ENCODE measurements at places on chromosomes 1 and 21. TPM values are rescaled to one million over a fixed set of nuclear protein-coding genes. Genes with fewer than 3 reads are reported as not detected.

GRCh38 chr1:202648605-202649226 is 61.5 kb downstream of the SYT2 start:
- H3K4me3 ChIP-seq: no peak overlapping the region
- H3K4me1 ChIP-seq: no peaks in the 10 kb centered on the region
- no peaks in the 10 kb centered on the region for H3K36me3 ChIP-seq
- H3K27ac ChIP-seq: no peak overlapping the region
- H3K27me3 ChIP-seq: peaks cover 100% of the 10 kb centered on the region
- no peak for DNase-seq

GRCh38 chr1:7636795-7637526 is 134.1 kb upstream of the VAMP3 start:
- no peak overlapping the region for H3K27ac ChIP-seq
- H3K36me3 ChIP-seq: no peaks in the 10 kb centered on the region
- DNase-seq: no peak
- H3K27me3 ChIP-seq: peaks cover 24% of the 10 kb centered on the region
- no peak overlapping the region for H3K4me3 ChIP-seq

The KPRP gene
- total RNA-seq: 0.25 TPM

The SLAMF8 gene
- total RNA-seq: not detected

The CHODL gene
- not detected for total RNA-seq

GRCh38 chr1:62841587-62842169 is 57.7 kb downstream of the ATG4C start:
- H3K4me1 ChIP-seq: no peaks in the 10 kb centered on the region
- no peaks in the 10 kb centered on the region for H3K27me3 ChIP-seq
- DNase-seq: peak; percentile 69
- H3K27ac ChIP-seq: no peak overlapping the region

- peak overlapping the region; percentile 94 for H3K4me3 ChIP-seq
- H3K36me3 ChIP-seq: peaks cover 15% of the 10 kb centered on the region
- H3K27me3 ChIP-seq: no peaks in the 10 kb centered on the region
- H3K27ac ChIP-seq: peak overlapping the region; percentile 94
These were observed 666 bp downstream of the PAFAH2 start for GRCh38 chr1:25996966-25997827.

DNA sequence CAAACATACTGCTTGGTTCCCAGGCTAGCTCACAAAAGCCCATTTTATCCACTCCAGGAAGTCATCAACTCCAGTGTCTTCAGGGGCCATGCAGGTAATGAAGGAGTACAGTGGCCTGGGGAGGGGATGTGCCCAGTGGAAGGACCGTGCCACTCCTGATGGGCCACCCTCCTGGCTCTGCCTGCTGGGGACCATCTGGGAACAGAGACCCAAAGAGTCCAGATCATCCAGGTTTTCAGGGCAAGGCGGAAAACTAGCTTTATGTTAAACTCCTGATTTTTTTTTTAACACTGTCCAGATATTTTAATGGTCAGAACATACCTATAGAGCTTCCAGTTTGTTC is 75.6 kb downstream of the CD46 start:
- H3K4me3 ChIP-seq: no peak overlapping the region
- H3K27me3 ChIP-seq: no peaks in the 10 kb centered on the region
- peaks cover 84% of the 10 kb centered on the region for H3K4me1 ChIP-seq
- peak overlapping the region; percentile 96 for H3K27ac ChIP-seq

DNA sequence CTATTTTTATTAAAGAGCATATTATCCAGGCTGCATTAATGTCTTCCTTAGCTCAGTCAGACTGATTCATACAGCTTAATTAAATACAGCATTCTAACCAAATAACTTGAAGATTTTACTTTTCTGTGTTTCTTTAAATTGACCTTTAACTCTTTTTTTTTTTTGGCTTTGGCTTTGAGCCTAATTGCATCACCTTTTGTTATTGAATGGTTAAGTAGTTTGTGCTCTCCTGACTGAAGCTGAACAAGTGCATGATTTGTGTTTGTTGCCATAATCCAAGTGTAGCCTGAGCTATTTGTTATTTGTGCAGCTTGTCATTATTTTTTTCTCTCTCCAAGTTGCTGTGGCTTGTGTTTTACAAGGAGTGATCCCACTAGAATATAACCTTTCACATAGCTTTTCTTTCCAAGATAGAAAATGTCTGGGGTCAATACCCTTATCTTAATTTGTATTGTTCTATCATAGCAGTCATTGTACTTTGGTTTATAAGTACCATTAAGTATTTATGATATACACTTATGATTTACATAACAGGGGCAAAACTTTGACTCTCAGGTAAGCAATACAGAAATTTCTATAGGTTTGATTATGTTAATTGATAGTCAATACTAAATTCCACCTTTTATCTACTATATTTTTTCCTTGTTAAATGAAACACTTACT is 31.6 kb downstream of the CDC14A start:
- H3K4me1 ChIP-seq: no peaks in the 10 kb centered on the region
- no peaks in the 10 kb centered on the region for H3K27me3 ChIP-seq
- H3K4me3 ChIP-seq: no peak overlapping the region
- peak; percentile 5 for DNase-seq
- H3K36me3 ChIP-seq: no peaks in the 10 kb centered on the region

- H3K36me3 ChIP-seq: no peaks in the 10 kb centered on the region
- H3K27me3 ChIP-seq: no peaks in the 10 kb centered on the region
- peaks cover 44% of the 10 kb centered on the region for H3K4me1 ChIP-seq
- H3K27ac ChIP-seq: no peak overlapping the region
These were observed 3.6 kb upstream of the CRABP2 start for GRCh38 chr1:156709031-156709430.

The CLDN19 gene
- not detected for total RNA-seq

The TMEM51 gene
- total RNA-seq: 6.4 TPM

DNA sequence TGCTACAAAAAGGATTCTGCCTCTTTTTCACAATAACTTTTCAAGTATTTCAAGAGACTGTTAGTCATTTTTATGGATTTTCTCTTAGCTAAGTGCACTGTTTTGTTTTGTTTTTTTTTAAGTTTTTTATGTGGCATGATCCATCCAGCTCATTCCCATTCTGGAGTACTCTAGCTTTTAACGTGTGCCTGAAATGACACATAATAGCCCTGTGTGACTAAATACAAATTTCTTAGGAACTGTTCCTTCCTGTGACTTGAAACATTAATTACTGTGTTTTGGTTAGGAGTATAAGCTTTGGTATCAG is 143.9 kb downstream of the HS2ST1 start:
- no peak for DNase-seq
- H3K36me3 ChIP-seq: peaks cover 6% of the 10 kb centered on the region
- no peak overlapping the region for H3K27ac ChIP-seq
- H3K4me1 ChIP-seq: peaks cover 14% of the 10 kb centered on the region
- no peak overlapping the region for H3K4me3 ChIP-seq

The C1orf226 gene
- total RNA-seq: 3.1 TPM

The LAMB3 gene
- total RNA-seq: 1,572 TPM

GRCh38 chr1:237171454-237172117 is 129.6 kb downstream of the RYR2 start:
- H3K4me1 ChIP-seq: peaks cover 5% of the 10 kb centered on the region
- H3K27me3 ChIP-seq: peaks cover 50% of the 10 kb centered on the region
- no peaks in the 10 kb centered on the region for H3K36me3 ChIP-seq
- no peak overlapping the region for H3K27ac ChIP-seq

- no peak overlapping the region for H3K27ac ChIP-seq
- peaks cover 49% of the 10 kb centered on the region for H3K36me3 ChIP-seq
- no peak overlapping the region for H3K4me3 ChIP-seq
- DNase-seq: no peak
- H3K27me3 ChIP-seq: no peaks in the 10 kb centered on the region
- peaks cover 16% of the 10 kb centered on the region for H3K4me1 ChIP-seq
These were observed 13.5 kb downstream of the GTF2B start for GRCh38 chr1:88877911-88878310.

- no peak for DNase-seq
- no peaks in the 10 kb centered on the region for H3K27me3 ChIP-seq
- peak overlapping the region; percentile 54 for H3K4me3 ChIP-seq
- peaks cover 46% of the 10 kb centered on the region for H3K36me3 ChIP-seq
- H3K4me1 ChIP-seq: peaks cover 18% of the 10 kb centered on the region
These were observed 34.4 kb downstream of the SLC2A1 start for GRCh38 chr1:42924082-42924850.

The HOOK1 gene
- 23.3 TPM for total RNA-seq

The SNIP1 gene
- total RNA-seq: 32.0 TPM

- peaks cover 9% of the 10 kb centered on the region for H3K4me1 ChIP-seq
- no peak overlapping the region for H3K4me3 ChIP-seq
- DNase-seq: no peak
- H3K36me3 ChIP-seq: no peaks in the 10 kb centered on the region
- H3K27ac ChIP-seq: peak overlapping the region; percentile 51
These were observed 88.7 kb downstream of the PLPP3 start for GRCh38 chr1:56490619-56491018.

- H3K27ac ChIP-seq: no peak overlapping the region
- no peaks in the 10 kb centered on the region for H3K27me3 ChIP-seq
- DNase-seq: peak; percentile 8
- H3K36me3 ChIP-seq: peaks cover 5% of the 10 kb centered on the region
These were observed 454.1 kb upstream of the USP24 start for GRCh38 chr1:55669293-55669692.

DNA sequence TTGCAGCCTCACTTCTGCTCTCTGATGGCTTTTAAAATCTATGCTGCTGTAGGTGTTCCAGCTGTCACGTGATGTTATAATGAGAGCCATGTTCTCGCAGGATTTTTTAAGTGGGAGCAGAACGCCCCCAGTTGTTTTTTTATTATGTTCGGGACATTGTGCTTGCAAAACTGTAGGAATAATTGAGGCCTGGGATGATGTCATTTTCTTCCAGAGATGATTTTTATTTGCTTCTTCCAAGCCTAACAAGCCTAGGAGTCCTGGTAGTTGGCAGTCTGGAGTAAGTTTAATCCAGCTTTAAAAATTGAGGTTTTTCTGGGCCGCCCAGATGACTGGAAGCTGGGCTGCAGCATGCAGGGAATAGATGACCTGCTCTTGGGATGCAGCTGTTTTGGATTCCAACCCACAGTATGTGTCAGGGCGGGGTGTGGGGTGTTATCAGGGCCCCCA is 34.6 kb upstream of the CHIT1 start:
- H3K27ac ChIP-seq: no peak overlapping the region
- H3K27me3 ChIP-seq: peaks cover 47% of the 10 kb centered on the region
- DNase-seq: no peak
- H3K4me3 ChIP-seq: no peak overlapping the region

- no peaks in the 10 kb centered on the region for H3K36me3 ChIP-seq
- peaks cover 5% of the 10 kb centered on the region for H3K4me1 ChIP-seq
- no peak overlapping the region for H3K27ac ChIP-seq
- H3K27me3 ChIP-seq: no peaks in the 10 kb centered on the region
These were observed 1.1 kb upstream of the BSND start for GRCh38 chr1:54997711-54997986.

The AGMAT gene
- not detected for total RNA-seq

GRCh38 chr1:176897350-176898236 is 266.9 kb downstream of the ASTN1 start:
- peaks cover 6% of the 10 kb centered on the region for H3K36me3 ChIP-seq
- peaks cover 64% of the 10 kb centered on the region for H3K27me3 ChIP-seq
- no peak overlapping the region for H3K27ac ChIP-seq
- peak overlapping the region; percentile 63 for H3K4me3 ChIP-seq
- peak; percentile 70 for DNase-seq

DNA sequence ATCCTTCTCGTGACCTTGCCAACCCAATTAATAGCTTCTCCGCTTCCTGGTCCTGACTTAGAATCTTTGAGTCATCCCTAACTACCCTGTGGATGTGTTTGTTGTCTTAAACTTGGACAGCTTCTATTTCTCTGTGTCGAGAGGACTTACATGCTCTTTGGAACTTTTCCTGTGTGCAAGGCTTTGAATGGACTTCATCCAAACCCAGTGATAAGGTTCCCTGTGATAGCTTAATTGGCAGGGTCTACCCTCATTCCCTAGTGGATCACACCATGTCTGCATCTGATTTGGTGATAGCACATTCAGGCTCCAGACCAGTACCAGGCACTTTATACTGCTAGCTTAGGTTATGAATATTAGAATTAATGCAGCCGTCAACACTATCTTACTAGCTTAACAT is 378.2 kb upstream of the KAZN start:
- H3K4me1 ChIP-seq: no peaks in the 10 kb centered on the region
- DNase-seq: no peak
- H3K27ac ChIP-seq: no peak overlapping the region
- H3K27me3 ChIP-seq: no peaks in the 10 kb centered on the region
- H3K4me3 ChIP-seq: no peak overlapping the region
- no peaks in the 10 kb centered on the region for H3K36me3 ChIP-seq

DNA sequence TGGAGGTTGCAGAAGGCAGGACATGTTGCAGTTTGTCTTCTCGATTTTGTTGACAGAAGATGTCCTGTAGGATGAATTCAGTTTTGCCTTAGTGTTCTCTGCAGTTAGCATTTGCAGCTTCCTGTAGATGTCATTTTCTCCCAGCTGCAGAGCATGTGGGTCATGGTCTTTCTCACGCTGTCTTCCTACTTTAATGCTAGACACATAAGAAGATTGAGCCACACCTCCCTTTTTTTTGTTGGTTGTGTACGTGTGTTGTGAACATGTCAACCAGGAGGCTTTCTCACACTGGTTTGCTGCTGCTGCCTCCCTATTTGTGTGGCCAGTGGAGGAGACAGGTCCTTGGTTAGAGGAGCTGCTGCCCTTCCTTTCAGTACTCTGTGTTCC is 110.7 kb downstream of the VPS13D start:
- no peaks in the 10 kb centered on the region for H3K27me3 ChIP-seq
- peaks cover 43% of the 10 kb centered on the region for H3K36me3 ChIP-seq
- no peaks in the 10 kb centered on the region for H3K4me1 ChIP-seq
- H3K4me3 ChIP-seq: no peak overlapping the region
- no peak for DNase-seq

- H3K4me1 ChIP-seq: peaks cover 11% of the 10 kb centered on the region
- peaks cover 11% of the 10 kb centered on the region for H3K36me3 ChIP-seq
- no peak overlapping the region for H3K4me3 ChIP-seq
- H3K27ac ChIP-seq: no peak overlapping the region
- H3K27me3 ChIP-seq: no peaks in the 10 kb centered on the region
These were observed 14.9 kb upstream of the SLAMF9 start for GRCh38 chr1:159968901-159969300.

- H3K4me1 ChIP-seq: peaks cover 12% of the 10 kb centered on the region
- H3K27me3 ChIP-seq: no peaks in the 10 kb centered on the region
These were observed 390 bp downstream of the ZFP69B start for GRCh38 chr1:40450495-40451237.

All from MCF 10A (cell line).